ENCODE measurements at places on chromosomes 1 and 21.
A peak's percentile ranks its signal among the peaks of the same experiment; 100 is the strongest.

- DNase-seq, result no peak
Observed at GRCh38 chr1:30764939-30765555, 7.5 kb upstream of the LAPTM5 start.

- DNase-seq, result no peak
Observed at GRCh38 chr1:7633506-7634245, 137.4 kb upstream of the VAMP3 start.

- no peak for DNase-seq
Observed at GRCh38 chr1:115725600-115725999, 42.9 kb downstream of the CASQ2 start.

GRCh38 chr1:229709500-229710013 lies 83.5 kb downstream of the URB2 start:
- DNase-seq, result no peak

- DNase-seq, result no peak
Observed at GRCh38 chr1:65509912-65510680, 89.6 kb downstream of the LEPR start.

- DNase-seq, result no peak
Observed at GRCh38 chr1:116031302-116031835, 55.1 kb downstream of the SLC22A15 start.

GRCh38 chr1:101240041-101240430 lies 3.2 kb downstream of the S1PR1 start:
- DNase-seq, result no peak

DNA sequence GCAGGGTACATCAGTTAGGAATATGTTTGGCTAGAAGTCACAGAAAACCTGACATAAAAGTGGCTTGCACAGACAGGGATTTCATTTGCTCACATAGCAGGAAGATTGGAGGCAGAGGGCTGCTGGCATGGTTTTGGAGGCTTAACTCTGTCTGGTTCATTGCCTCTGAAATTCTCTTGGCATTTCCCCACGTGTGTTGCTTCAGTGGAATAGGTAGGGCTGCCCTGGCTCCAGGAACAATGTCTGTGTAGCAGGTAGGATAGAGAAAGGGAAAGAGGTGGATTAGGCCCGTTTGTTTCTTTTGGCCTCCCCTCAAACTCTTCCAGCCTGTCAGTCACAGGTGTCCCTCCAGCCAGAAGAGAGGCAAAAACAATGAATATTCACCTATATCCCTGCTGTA lies 20.5 kb upstream of the SIPA1L2 start:
- DNase-seq, result no peak

GRCh38 chr1:228207381-228207810 lies 448 bp upstream of the OBSCN start:
- DNase-seq, result no peak

DNA sequence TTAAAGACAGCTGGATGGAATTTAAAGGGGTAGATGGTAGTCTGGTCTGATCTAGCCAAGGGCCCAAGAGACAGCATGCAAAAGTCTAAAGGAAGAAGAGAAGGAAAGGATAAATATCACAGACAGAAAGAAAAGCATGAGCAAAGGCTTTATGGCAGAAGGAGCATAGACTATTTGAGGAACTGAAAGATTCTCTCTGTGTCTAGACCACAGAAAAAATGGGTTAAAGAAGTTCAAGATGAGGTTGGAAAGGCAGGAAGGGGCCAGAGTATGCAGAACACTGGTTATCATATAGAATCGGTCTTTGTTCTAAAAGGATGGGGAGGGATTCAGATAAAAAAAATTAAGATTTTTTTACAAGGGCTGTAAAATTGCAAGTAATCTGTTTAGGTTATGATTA lies 136.8 kb upstream of the SGIP1 start:
- DNase-seq, result no peak

- DNase-seq, result peak; percentile 87
Observed at GRCh38 chr1:2311184-2312032, 79.9 kb downstream of the MORN1 start.

- DNase-seq, result no peak
Observed at GRCh38 chr1:224245188-224245587, 62.1 kb downstream of the DEGS1 start.

GRCh38 chr1:218677026-218677425 lies 331.9 kb downstream of the TGFB2 start:
- peak; percentile 32 for DNase-seq

DNA sequence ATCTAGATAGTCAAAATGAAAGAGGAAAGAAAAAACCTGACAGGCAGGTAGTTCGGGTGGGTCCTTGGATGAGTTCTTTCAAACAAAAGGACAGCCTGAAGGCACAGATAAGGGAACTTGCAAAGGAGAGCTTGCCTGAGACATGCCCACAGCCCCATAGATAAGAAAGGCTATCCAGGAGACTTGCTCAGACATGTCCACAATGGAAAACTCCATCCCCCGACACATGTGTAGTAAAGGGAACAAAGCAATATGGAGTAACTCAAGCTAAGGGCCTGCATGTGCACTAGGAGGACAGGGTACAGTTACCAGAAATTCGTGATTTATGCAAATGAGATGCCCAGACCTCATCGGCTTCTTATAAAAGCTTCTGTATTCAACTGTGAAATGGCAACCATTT lies 281.5 kb downstream of the NEGR1 start:
- DNase-seq, result no peak

DNA sequence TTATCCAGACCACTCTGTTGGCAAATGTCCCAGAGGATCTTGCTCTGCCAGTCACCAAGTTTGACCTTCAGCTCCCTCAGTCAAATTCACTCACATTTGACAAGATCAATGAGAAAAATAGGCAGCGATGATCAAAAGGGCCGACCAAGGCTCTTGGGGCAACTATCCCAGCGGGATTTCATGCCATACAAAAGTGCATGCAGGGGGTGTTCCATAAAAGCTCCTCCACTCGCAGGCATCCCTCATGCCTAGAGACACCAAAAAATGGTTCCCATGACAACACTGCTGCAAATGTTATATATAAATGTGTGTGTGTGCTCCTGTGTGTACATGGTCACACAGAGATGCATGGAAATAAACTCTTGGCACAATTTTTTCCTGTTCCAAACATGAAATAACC lies 16.2 kb upstream of the EIF4G3 start:
- DNase-seq, result peak; percentile 59

DNA sequence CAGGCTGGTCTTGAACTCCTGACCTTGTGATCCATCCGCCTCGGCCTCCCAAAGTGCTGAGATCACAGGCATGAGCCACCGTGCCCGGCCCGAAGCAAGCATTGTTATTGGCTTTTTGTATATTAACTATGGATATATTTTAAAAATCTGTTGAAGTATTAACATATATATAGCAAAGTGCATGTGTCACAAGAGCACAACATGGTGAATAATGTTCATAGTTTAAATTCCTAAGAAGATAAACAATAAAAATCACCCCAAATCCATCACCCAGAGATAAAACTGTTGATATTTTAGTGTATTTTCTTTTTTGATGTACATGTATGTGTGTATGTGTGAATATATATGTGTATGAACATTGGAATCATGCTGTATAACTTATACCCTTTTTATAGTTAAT lies 9.1 kb upstream of the FOXE3 start:
- no peak for DNase-seq

DNA sequence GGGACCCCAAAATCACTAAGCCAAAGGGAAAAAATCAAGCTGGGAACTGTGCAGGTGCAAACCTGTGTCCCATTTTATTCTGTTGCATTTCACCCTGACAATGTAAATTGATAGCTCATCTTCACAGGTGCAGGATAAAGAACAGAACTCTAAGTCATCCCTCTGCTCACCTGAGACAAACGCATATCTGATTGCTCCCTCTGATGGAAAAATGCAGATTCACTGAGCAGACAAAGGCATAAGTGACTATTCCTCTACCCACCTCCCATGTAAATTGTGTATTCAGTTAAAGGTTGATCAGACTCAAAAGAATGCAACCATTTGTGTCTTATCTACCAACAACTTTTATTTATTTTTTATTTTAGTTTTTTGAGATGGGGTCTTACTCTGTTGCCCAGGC lies 644.2 kb downstream of the PTPRU start:
- no peak for DNase-seq

- peak; percentile 46 for DNase-seq
Observed at GRCh38 chr1:23169727-23170335, 1.2 kb upstream of the LUZP1 start.

DNA sequence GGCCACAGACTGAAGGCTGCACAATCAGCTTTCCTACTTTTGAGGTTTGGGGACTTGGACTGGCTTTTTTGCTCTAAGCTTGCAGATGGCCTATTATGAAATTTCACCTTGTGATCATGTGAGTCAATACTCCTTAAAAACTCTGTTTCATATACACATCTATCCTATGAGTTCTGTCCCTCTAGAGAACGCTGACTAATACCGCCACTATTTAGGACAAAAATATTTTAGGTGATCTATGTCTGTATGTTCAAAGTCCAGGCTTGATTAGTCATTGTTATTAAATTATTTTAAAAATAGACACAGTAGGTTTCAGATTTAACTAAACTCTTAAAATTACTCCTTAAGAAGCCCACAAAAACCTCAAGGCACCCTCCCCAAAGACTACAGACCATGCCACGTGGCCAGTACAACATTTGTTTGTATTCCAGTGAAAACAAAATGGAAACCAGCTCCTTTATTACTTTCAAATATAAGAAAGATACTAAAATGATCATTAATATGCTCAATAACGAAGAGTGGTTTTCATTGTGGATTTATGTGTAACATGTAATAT lies 63.1 kb downstream of the TMPRSS15 start:
- DNase-seq, result no peak

GRCh38 chr1:115454837-115455511 lies 116.9 kb upstream of the NGF start:
- DNase-seq, result peak; percentile 41

- no peak for DNase-seq
Observed at GRCh38 chr1:98034505-98034904, 113.7 kb upstream of the DPYD start.

- DNase-seq, result no peak
Observed at GRCh38 chr1:94332516-94332915, 85.7 kb upstream of the ABCD3 start.

GRCh38 chr1:198671136-198671535 lies 32.3 kb downstream of the PTPRC start:
- DNase-seq, result no peak

GRCh38 chr1:205983925-205984725 lies 19.1 kb downstream of the RAB7B start:
- DNase-seq, result peak; percentile 82

DNA sequence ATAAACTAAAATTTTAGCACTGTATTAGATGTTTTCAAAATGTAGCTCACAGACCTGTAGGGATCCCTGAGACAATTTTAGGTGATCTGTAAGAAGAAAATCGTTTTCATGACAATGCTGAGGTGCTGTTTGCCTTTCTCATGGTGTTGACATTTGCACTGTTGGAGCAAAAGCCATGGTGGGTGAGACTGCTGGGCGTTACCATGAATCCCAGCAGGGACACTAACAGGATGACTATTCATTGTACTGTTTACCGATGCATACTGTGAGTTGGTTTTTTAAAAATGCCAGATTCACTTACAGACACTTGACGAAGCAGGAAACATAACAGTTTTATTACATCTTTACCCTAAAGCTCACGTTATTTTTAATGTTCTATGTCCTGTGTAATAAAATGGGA lies 468.5 kb downstream of the PCP4 start:
- no peak for DNase-seq

DNA sequence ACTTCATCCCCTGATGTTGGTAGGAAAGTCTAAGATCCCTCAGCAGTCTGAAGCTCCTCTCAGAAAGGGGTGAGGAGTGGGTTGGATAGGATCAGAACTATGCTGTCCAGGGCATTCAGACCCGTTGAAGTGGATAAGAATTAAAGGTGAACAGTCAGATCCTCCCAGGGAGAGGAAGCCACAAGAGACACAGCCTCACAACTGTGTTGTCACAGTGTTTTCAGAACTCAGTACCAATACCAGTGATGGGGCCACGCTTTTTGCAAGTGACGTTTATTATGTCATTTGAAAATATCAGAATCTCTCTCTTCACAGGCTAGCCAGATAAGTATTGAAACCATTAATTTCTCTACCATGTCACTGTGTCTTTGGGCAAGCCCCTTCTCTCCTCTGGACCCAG lies 15.4 kb upstream of the EPS15 start:
- no peak for DNase-seq

DNA sequence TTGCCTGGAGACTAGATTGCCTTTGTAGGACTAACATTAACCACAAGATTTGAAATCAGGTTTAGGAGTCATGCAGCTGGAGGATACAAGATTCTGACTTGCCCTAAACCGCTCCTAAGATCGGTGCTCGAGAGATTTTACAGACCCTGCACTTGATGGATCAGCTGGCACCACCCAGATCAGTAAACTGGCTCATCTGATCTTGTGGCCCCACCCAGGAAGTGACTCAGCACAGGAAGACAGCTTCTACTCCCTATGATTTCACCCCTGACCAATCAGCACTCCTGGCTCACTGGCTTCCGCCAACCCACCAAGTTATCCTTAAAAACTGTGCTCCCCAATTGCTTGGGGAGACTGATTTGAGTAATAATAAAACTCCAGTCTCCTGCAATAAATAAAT lies 876 bp upstream of the CATSPERE start:
- DNase-seq, result no peak

GRCh38 chr21:38486221-38486620 lies 12.1 kb downstream of the ERG start:
- no peak for DNase-seq

- no peak for DNase-seq
Observed at GRCh38 chr1:36256558-36257374, 32.5 kb downstream of the THRAP3 start.

GRCh38 chr1:39758556-39759435 lies 12.4 kb downstream of the OXCT2 start:
- no peak for DNase-seq

DNA sequence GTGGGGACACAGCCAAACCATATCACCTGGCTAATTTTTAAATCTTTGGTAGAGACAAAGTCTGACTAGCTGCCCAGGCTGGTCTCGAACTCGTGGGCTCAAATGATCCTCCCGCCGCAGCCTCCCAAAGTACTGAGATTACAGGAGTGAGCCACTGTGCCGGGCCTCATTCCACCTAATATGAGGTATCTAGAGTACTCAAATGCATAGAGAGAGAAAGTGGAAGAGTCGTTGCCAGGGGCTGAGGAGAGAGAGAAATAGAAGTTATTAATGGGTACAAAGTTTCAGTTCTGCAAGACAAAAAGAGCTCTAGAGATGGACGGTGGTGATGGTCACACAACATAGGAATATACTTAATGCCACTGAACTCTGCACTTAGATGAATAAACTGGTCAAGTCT lies 119.6 kb downstream of the TOMM20 start:
- no peak for DNase-seq

- no peak for DNase-seq
Observed at GRCh38 chr21:32884062-32884461, 112.5 kb upstream of the PAXBP1 start.

GRCh38 chr1:243964915-243965314 lies 86.2 kb upstream of the ZBTB18 start:
- DNase-seq, result no peak

DNA sequence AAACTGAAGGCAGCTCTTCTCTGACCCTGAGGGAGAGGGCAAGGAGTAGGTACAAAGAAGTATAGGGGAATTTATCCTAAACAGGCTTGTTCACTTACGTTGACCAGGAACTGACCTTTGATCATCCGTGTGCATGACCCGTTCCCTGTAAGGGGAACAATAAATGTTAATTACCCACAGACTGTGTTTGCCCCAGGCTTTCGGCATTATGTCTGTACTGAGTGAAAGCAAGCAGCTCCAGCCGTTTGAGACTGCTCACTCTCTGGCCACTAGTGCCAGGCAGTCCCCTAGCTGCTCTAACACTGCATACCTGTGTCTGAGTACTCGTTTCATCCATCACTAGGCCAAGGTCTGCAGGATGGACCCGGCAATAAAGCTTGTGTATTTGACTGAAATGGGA lies 1365.3 kb downstream of the NCAM2 start:
- DNase-seq, result no peak
